ENCODE measurements at places on chromosomes 2 and 18.
A peak's percentile ranks its signal among the peaks of the same experiment; 100 is the strongest.

GRCh38 chr18:47749600-47749973 is 180.9 kb downstream of the SMAD2 start:
- DNase-seq: no peak

GRCh38 chr18:50190236-50190635 is 4.7 kb downstream of the MYO5B start:
- no peak for DNase-seq

GRCh38 chr2:208294482-208295024 is 28.5 kb downstream of the PIKFYVE start:
- no peak for DNase-seq

GRCh38 chr18:37588289-37588688 is 22.7 kb upstream of the CELF4 start:
- DNase-seq: no peak

DNA sequence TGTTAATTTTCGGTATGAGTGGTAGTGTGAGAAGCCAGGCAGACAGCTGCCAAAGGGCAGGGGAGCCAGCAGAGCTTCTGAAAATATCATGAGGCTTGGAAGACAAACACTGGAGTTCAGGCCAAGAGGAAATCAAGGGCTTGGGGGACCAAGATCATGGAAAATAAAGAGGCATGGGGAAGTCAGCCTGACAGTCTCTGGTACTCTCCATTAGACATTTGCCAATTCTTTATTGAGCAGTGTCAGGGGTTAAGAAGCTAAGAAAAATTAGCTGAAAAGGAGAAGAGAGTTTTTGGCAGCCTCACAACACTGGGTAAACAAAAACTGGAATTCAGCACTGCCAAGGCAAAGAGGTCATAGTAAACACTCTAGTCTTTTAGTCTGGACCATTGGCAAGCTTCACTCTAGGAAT is 612.7 kb downstream of the EPHA4 start:
- DNase-seq: no peak

DNA sequence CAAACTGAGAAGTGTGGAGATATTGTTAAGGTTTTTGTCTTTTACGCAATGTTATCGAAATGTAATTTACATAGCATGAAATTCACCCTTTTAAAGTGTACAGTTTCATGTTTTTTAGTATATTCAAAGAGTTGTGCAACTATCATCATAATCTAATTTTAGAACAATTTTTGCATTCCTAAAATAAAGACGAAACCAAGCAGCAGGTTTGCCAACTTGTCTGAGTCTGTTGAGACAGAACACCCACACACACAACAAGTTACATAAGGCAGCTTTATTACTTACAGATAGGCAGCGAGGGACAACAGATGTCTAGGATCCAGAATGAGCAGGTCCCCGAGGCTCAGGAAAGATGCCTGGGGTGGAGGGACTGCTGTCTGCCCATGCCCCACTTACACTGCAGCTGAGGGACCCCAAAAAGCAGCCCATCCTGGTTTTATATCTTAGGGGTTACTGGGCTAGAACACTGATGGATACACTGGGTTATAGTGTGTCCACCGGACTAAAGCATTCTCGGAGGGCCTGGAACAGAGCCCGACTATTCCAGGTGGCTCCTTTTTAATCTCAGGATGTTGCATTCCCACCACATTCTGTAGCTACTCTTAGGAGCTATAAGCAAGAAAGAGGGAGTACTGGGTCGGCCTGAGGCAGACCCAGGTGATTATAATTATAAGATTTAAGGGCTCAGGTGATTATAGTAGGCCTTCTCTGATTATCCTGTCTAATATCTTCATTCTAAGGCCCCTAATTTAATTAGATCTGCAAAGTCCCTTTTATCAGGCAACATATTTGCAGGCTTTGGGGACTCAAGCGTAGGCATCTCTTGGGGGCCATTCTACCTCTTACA is 150.2 kb upstream of the DOK6 start:
- peak; percentile 75 for DNase-seq

DNA sequence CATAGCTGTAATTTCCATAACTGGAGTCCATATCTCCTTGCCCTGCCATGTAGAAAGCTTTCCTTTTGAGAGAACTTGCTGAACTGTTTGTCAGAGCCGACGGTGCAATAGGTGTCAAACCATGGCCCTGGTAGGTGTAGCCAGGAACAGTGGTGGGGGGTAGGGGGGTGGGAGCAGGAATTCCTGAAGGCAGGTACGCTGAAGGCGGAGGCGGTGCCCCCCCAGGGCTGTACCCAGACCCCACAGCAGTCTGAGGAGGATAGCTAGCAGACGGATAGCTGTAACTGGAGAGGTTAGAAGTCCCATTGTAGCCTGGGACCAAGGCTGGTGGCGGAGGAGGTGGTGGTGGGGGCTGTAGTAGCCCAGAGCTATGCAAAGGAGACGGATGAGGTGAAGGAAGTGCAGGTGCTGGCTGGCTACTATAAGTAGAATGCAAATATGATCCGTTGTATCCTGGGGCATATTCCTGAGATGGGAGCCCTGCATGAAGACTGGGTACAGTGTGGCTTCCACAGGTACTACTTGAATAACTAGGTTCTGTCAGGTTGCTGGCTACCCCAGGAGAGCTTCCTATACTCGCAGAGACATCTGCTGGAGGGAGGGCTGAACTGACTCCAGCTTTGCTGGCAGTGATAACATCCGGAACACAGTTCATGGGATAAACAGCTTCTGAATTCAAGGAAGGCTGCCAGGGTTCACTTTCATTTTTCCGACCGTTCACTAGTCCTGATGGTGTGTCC is 124.8 kb downstream of the FIGN start:
- no peak for DNase-seq

GRCh38 chr2:25215948-25216679 is 47.7 kb upstream of the POMC start:
- peak; percentile 68 for DNase-seq

- DNase-seq: no peak
Observed at GRCh38 chr2:71608441-71608840, 155.1 kb downstream of the DYSF start.

Measured in fibroblast of pulmonary artery (primary cell).